ENCODE measurements at places on chromosomes 3 and 15.

- no peak for DNase-seq
Measured at GRCh38 chr15:75159244-75159643, 42.4 kb upstream of the C15orf39 start.

GRCh38 chr15:58551764-58552504, 120.1 kb downstream of the LIPC start:
- DNase-seq, result peak; percentile 82

DNA sequence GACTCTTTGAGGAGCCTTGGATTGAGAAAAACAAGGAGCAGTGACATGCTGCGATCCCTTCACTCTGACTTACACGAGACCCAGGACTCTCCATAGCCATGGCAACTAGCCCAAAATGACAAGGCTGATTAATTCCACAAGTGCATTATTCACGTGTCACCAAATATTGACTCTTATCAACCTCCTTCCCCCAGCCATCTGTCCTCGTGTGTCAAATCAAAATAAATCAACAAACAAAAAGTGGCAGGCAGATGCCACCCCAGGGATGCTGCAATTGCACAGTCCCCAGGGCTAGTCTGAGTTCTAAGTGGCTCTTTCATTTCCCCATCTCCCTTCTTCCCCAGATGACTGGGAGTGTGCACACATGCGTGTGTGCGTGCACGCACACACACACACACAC, 104.9 kb downstream of the AQP9 start:
- no peak for DNase-seq

- DNase-seq, result no peak
Measured at GRCh38 chr15:52529341-52529924, 753 bp upstream of the MYO5A start.

GRCh38 chr3:26099692-26100091, 309.8 kb downstream of the OXSM start:
- DNase-seq, result no peak
